ENCODE measurements at places on chromosomes 6 and 20.

- DNase-seq, result peak; percentile 43
Observed at GRCh38 chr6:13653296-13653695, 38.2 kb downstream of the NOL7 start.

- DNase-seq, result peak; percentile 29
Observed at GRCh38 chr20:49951151-49951550, 15.0 kb downstream of the RNF114 start.

DNA sequence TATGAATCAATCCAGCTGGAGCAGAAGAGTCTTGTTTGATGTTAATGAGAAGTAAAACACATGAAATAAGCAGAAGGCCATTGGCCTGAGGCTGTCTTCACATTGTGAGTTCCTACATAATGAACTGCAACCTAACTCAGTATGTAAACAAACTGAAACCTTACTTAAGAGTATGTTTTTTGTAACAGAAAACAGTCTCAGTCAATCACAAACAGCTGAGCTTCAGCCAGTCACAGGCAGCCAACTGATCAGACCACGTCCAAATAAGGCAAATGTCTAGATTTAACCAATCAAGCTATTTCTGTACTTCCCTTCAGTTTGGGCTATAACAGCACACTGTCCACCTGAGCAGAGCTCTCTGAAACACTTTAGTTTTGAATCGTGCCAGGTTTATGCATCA lies 234.7 kb downstream of the TRDN start:
- DNase-seq, result no peak

GRCh38 chr20:46226602-46227001 lies 81.7 kb downstream of the CDH22 start:
- no peak for DNase-seq

- DNase-seq, result no peak
Observed at GRCh38 chr20:14568225-14568624, 230.8 kb upstream of the FLRT3 start.

DNA sequence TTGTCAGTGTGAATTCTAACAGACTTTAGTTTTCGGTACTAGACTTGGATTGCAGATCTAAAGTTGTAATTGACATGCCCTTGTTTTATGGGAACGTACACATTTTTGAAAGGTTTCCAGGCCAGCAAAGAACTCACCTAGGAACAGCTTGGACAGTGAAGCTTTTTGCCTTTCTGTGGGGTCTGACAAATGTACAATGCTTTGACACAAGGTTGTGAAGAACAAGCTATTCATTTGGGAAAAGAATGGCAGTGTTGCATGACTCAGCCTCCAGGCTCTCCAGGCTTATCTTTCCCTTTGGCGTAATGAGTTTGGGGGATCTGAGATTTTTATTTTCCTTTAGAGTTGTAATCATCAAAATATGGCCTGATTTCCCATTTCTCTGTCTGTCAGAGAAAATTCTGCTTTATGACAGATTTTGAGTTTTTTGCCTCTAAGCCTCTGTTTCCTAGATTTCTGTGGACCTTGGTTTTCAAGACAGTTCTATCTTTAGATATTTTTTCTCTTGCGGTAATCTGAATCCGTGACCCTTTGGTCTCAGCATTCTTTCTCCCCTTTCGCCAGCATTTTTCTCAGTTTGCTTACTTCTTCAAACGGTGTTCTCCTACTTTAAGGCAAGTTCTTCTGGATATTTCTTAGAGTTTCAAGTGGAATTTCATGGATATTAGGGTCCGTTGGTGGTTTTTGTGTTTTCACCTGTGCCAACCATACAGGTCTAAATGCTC lies 221.0 kb downstream of the ADGB start:
- peak; percentile 75 for DNase-seq

DNA sequence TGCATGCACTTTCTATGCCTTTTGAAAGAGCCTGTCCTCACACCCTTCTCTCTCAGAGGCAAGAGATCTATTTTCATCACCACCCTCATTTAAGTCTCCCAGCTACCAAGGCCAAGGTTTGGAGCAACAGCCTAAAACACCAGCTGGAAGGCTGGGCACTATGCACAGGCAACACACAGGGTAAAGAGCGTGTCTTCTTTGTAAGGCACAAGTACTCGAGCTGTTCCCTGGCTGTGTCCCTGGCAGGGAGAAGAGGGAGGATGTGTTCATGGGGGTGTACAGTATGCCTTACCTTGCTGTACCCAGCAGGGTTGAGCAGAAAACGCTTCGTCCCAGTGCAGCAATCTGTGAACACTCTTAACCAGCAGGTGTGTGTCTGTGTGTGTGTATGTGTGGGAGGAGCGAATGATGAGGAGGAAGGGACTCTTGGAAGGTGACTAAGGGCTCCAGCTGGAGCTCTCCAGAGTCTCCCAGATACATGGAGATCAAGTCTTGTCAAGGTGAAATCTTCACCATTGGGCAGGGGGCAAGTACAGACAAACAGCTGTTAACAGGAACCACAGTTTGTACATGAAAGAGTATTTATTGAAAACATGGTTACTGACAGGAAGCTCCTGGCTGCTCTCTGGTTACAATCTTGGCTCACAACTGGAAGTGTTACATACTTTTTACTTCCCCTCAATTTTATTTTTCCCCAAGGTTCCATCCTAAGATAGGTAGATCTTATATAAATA lies 40.8 kb downstream of the ELMO2 start:
- DNase-seq, result no peak

- DNase-seq, result peak; percentile 26
Observed at GRCh38 chr6:47308198-47308517, 1.5 kb downstream of the TNFRSF21 start.

DNA sequence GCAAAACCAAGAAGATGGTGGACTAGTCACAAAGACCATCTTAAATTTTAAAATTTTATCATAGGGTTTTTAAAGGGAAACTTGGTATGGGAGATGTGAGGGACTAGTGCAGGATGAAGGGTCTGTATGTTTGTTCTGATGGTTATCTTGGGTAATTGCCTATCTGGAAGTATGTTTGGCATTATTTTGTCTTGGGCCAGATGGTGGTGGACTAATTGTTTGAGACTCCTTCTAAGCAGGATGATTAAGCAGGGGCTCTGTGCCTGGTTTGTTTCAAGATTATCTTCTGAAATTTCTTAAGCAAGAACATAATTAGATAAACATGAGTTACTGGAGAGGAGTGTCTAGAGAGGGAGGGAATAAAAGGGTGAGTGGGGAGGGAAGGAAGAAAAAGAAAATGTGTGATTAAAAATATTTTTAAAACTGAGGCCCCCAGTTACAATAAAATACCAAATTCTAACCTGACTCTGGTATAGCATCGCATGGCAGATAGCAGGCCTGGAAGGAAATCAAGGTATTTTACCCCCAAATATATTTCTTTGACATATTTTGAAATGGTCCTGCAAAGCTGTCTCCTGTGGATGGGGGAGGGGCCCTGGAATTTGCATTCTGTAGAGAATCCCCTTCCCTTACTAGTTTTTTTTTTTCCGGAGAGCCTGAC lies 49.9 kb upstream of the FAM184A start:
- no peak for DNase-seq
